ENCODE measurements at places on chromosomes 16 and 17.

DNA sequence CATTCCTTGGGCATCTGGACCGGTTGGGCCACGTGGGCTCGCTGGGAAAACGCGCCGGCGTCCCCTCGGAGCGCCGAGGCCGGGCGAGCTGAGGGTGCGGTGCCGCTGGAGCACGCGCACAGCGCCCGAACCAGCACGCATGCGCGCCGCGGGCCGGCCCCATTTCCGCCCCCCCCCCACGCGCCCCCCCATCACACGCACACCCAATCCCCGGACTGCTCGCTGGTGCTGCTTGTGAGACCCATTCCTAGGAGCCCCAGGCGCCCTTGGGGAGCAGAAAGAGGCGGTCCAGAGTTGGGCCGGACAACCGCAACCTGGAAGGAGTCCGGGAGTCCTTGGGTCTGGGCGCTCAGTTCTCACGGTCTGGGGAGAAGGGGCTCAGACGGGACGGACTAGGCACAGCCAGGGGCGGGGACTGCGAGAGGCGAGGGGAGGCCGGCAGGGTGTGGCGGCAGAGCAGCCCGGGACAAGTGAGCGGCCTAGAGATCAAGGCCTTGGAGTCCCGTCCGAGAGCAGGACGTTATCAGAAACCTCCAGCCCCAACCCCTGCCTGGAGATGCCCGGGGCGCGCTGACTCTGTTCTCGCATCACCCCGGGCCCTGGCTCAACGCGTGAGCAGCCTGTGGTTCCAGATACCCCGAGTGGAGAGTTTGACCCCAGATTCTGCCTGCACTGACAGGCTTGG, 6.0 kb upstream of the CBX8 start:
- no peak for DNase-seq

GRCh38 chr17:2157675-2158395, 102.9 kb downstream of the HIC1 start:
- DNase-seq = no peak

- DNase-seq = no peak
These were observed 83.4 kb downstream of the FOXL1 start for GRCh38 chr16:86661706-86662105.

- DNase-seq = no peak
These were observed 449 bp downstream of the SMCR8 start for GRCh38 chr17:18315562-18315922.

DNA sequence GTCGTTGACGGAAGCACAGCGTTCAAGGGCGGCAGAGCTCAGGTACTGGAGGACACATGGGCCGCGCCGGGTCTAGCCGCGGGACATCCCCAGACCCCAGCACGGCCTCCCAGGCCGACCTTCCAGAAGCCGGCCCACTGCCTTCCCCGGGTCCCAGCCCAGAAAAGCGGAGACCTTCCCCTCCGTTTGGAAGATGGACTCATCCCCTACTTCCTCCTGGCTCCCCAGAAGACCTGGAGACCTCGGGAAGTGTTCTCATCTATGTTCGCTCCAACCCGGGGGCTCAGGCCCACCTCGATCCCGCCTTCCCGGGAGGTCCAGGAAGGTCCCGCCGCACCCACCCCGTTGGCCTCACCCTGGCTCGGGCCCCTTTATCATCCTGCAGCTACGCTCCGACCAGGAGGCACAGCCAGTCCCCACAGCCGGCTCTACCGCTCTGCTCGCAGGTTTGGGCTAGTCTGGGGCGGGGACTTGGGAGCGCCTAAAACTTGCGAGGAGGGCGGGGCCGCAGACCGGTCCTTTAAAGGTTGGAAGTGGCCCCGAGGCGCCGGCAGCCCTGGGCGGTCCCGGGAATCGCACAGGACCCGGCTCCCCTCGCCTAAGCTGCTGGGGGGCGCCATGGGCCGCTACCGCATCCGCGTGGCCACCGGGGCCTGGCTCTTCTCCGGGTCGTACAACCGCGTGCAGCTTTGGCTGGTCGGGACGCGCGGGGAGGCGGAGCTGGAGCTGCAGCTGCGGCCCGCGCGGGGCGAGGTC, at the start of gene ALOX12:
TSS of gene ALOX12 (plus strand) at position 550 of the 756 bp plus-strand sequence. CDS start at position 619, 69 bp downstream.
- DNase-seq = no peak

GRCh38 chr16:81275064-81275532, 36.6 kb downstream of the BCO1 start:
- no peak for DNase-seq

- DNase-seq = no peak
These were observed 28.0 kb upstream of the ABCA9 start for GRCh38 chr17:69088643-69089200.

GRCh38 chr17:44187131-44187899, 543 bp downstream of the TMUB2 start:
- no peak for DNase-seq

DNA sequence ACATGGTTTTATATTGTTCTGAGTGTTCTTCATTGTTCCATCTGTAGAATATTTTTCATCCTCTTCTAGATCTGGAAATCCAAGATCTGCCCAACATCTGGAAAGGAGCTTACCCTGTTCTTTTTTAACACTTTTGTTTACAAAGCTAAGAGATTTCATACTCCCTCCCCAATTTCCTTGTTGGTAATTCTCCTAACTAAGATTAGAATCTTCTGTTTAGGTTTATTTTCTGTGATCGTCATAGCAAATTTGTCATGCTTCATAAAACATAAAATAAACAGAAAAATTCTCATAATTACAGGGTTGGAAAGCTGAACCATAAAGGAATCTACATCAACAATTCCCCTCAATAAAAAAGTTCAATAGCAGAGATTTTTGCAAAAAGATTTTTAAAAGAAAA, 580.3 kb upstream of the CA10 start:
- no peak for DNase-seq

Data from non-pigmented ciliary epithelial cell (primary cell).